Activated CD8-positive, alpha-beta memory T cell treated with anti-CD3 and anti-CD28 coated beads, Interleukin-2, amount 50 U/mL, for 48 hours (primary cell): ENCODE measurements at places on chromosomes 7 and 10.

DNA sequence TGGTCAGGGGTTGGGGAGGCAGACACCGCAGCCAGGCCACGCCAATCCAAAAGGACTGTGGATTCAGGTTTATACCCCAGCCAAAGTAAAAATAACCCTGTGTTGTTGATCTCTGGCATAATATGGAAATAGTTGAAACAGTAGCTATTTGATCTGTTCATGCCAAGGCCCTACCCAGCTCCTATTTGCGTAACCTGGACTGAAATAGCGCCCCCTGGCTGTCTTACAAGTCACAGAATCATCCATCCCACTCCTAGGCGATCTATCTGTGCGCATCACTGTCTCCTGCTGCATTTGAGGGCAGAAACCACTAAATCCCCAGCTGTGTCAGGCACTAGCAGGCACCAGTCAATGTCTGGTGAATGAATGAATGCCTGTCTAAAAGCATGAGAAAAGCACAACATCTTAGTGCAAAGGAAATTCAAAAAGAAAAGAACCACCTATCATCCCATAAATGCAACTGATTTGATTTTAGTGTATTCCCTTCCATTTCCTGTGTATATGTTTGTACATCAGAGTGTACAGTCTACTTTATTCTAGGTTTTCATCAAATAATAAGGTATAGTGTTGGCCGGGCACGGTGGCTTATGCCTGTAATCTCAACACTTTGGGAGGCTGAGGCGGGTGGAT lies 160.0 kb downstream of the SLIT1 start:
- DNase-seq = peak; percentile 78

GRCh38 chr10:72308320-72308987 lies 34.7 kb downstream of the DDIT4 start:
- DNase-seq = peak; percentile 70

GRCh38 chr7:2819954-2820397 lies 24.1 kb downstream of the GNA12 start:
- no peak for DNase-seq

DNA sequence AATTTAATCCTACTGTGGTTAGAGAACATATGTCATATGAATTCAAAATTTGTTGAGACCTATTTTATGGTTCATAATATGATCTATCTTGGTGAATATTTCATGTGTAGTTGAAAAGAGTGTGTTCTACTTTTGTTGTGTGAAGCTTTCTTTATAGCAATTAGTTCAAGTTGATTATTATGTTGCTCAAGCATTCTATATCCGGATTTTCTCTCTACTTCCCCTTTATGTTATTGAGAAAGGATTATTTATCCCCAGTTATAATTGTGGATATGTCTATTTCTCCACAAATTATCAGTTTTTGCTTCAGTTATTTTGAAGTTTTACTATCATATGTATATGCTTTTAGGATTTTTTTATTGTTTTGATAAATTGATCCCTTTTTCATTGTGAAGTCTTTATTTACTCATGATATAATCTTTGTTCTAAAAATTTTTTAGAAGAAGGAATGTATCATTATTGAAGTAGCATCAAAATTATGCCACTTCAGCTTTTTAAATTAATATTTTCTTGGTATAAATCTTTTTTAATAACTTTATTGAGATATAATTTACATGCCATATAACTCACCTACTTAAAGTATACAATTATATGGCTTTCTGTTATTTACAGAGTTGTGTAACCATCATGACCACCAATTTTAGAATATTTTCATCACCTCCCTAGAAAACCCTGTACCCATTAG lies 12.0 kb upstream of the MEST start:
- DNase-seq = no peak

DNA sequence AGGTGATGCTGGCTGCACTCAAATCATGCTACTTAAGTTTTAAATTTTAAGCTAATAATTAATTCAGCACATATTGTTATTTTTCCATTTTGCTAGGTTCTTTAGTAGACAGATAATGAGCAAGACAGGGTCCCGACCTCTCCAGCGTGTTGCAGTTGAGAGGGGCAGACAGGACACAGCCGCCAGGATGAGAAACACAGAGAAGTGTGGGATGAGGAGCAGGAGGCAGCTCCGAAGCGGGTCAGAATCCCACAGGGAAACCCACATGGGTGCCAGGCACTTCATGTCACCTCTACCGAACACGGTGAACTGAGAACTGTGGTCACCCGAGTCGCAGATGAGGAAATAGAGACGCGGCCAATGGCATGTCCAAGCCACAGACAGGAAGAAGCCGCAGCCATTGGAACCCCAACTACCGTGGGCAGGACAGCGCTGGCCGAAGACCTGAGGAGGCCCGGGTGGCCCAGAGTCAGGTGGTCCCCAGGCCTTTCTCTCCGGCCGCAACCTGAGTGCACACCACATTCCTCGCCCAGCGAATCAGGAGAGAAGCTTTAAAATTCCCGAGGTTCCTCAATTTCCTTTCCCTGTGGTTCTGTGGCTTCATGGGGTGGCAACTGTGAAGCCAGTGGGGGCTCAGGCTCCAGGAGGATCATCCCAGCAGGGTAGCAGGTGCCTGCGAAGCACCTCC lies 213.0 kb downstream of the DNAJB6 start:
- no peak for DNase-seq

DNA sequence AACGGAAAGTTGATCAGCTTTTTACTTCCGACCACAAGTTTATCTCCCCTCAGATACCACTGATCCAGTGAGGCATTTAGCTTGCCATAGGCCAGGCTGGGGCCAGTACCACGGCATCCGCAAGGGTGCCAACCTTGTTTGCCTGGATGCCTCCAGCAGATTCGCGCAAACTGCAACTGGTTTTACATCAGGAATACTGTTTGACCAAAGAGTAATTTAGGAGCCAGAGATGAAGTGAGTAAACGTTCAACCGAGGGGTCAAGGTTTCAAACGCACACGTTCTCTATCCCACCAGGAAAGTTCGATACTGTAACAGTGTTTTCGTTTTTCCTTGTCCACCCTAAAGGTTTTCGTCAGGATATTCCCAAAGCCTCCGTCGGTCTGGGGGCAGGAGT lies 266 bp upstream of the MDFIC start:
- DNase-seq = peak; percentile 68

DNA sequence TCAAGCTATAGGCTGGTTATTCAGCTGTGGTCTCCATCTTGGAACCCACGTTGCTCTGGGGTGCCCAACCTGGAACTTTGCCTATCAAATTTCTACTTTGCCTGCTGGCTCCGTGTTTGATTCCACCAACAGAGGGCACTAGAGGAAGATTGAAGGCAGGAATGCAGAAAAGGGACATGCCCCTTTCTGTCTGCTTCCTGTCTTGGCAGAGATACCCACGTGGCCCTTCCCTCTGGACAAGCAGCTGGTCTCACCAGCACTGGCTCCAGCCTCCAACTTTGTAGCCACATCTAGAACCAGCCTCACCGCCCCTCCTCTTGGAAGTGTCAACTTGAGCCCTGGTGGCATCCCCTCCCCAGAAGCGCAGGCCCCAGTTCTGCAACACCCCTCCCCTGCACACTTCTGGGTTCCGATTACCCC lies 52.1 kb upstream of the ZNF438 start:
- DNase-seq = peak; percentile 74

GRCh38 chr7:13132314-13132713 lies 444.9 kb downstream of the ARL4A start:
- no peak for DNase-seq

- DNase-seq = no peak
These were observed 268.4 kb downstream of the TCERG1L start for GRCh38 chr10:131043039-131043691.

- no peak for DNase-seq
These were observed 15.0 kb downstream of the PRKAG2 start for GRCh38 chr7:151861881-151862280.

GRCh38 chr7:115133248-115133647 lies 211.4 kb downstream of the MDFIC start:
- DNase-seq = no peak

DNA sequence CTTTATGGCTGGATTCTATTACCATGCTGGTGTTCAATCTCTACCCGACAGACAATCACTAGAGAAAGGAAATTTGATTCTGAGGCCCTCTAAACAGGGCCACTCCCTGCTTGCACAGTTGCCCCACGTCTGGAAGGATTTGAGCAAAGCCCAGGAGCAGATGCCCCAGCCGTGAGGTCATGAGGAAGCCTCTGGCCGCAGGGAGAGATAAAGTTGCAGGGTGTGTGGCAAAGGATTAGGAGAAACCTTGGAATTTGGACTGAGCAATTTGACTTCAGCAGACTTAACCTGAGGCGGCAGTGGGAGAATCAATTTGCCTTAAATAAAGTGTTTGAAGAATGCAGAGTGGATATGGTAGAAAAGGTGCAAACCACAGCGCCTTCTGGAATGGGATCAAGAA lies 40.2 kb upstream of the KLF6 start:
- no peak for DNase-seq

GRCh38 chr7:117807676-117808075 lies 65.6 kb downstream of the CTTNBP2 start:
- no peak for DNase-seq

DNA sequence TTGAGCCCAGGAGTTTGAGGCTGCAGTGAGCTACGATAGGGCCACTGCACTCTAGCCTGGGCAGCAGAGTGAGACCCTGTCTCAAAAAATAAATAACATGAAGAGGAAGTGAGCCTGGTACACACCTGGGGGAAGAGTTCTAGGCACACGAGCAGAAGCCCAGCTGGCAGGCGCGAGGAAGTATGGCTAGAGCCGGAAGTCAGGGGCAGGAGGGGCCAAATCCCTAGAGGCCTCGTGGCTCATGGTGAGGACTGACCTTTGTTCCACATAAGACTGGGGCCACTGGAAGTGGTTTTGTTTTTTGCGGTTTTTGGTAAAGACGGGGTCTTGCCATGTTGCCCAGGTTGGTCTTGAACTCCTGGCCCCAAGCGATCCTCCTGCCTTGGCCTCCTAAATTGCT lies 117.6 kb downstream of the HIP1 start:
- no peak for DNase-seq

GRCh38 chr7:122651451-122651850 lies 47.5 kb downstream of the RNF133 start:
- no peak for DNase-seq

DNA sequence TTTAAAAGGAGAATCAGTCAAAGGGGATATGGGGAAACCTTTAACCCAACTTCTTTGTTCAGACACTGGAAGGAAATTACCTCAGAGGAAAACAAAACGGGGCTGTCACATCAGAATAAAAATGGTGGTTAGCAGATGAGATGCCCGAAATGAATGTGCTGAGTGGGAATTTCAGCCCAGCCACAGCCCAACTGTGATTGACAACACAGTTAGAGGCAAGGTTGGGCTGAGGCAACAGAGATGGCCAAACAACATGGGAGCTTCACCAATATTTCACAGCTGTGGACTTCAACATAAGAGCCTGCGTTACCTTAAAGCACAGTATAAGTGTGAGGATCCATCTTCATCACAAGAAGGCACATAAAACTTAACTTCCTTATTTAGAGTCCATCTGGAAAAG lies 133.5 kb upstream of the PTPRZ1 start:
- DNase-seq = no peak

GRCh38 chr10:102673819-102674511 lies 29.7 kb downstream of the TRIM8 start:
- DNase-seq = peak; percentile 78

GRCh38 chr10:48606530-48607355 lies 1.9 kb upstream of the ARHGAP22 start:
- no peak for DNase-seq

DNA sequence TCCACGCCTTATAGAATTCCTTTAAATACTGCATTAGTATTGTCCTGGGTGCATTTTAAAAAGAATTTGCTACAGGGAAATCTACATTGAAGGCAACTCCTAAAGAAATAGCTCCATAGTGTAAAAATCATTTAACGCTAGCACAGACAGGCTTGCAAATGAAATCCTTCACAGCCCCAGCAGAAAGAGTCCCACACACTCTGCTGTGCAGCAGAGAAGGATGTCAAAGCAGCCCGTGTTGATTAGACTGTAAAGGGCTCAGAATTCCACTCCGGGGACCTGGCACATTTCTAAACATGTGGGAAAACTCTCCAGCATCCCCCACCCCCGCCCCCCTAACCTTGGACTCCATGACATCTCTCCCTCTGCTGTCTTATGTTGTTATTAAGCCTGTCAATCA lies 176.8 kb downstream of the CALN1 start:
- DNase-seq = no peak

DNA sequence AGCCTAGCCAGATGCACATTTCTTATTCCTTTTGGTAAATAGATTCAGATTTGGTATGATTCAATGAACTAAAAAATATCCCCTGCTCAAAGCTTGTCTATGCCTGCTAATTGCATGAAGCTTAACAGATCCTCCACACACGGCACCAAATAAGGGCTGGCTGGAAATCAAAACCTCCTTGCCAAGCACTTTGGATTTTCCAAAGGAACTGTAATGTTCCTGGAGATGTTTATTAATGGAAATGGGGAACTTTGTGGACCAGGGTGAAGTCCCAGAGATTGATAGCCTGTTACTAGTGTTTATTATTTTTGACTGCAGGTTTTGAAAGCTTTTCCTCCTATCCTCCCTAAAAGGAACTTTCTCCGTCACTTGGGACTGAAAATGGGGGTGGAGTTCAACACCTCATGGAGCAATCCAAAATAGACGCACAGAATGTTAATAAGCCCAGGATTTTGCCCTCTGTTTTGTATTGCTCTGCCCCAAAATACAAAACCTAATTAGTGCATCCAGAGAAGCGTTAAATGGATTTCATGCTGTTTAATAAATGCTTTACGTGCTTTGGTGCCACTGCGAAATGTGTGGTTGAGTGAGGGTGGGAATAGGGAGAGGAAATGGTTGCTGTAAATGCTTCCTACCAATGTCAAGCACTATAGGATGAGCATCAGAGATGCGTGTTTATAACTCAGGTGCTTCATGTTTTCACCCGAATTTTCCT lies 1027.7 kb downstream of the LRMDA start:
- DNase-seq = no peak

- no peak for DNase-seq
These were observed 40.0 kb downstream of the FIGNL1 start for GRCh38 chr7:50409856-50410745.

- DNase-seq = no peak
These were observed 108.8 kb downstream of the ADCYAP1R1 start for GRCh38 chr7:31160941-31161340.

DNA sequence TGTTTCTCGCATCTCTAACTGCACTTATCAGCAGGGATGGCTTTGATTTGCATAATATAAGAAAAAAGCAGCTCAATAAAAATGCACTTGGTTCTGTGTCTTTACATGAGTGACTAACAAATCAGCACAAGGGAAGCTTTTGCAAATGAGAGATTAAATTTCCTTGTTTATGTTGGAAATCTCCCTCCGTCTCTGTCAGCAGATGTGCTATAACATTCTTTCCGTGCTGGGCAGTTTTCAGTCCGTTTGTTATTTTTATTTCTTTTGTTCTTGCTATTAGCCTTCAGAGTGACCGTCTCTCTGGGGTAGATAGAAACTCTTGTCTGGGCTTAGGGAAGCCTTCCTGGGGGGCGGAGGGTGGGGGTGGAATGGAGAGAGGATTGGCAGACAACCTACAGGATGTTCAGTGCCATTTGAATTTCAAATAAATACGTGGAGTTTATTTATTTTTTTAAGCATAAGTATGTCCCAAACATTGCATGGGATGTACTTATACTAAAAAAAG lies 96.0 kb downstream of the GATA3 start:
- DNase-seq = no peak
